ENCODE measurements at places on chromosomes 13 and 19.

DNA sequence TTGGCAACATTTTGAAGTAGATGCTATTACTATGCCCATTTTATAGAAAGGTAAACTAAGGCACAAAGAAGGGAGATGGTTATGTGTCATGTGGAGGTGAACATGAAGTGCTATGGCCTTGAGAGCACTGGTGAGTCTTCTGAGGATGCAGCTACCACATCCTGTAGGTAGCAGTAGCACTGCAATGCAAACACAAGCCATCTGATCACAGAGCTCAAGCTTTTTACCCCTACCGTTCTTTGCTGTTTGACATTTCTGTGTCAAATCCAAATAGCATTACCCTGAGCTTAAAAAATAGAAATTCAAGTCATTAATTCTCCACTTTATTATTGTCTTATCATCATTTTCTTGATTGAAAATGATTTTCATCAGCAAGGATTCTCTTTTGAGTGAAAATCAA, 382.9 kb downstream of the KCTD12 start:
- DNase-seq, result no peak

DNA sequence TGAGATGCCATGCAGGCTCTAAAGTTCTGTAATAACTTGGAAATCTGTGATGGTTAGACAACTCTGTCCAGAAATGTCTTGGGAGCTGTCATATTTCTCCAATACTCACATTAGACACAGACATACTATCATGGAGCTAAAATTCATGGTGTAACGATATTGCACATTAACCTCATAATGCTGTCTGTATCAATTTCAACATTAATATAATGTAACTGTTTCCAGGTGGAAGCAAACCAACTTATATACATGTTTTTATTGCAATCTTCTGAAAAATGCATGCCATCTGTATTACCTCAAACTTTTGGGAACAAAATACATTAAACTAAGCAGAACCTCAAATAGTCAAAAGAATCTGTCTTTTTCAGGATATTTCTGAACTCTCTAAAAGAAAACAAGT, 14.7 kb upstream of the SPART start:
- DNase-seq, result no peak

DNA sequence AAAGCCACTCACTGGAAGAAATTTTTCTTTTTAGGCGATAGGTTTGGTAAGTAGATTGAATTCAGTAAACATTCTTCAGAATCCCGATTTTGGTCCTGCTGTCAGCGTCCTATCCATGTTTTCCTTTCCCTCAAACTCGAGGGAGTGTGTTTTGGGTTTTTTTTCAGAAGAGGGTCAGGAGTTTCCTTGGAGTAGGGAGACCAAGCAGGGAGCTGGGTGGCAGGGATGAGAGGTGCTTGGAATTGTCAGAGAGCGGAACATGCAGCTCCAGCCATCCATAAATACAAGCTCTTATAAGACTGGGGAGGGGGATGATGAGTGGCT, 1.6 kb upstream of the PCDH8 start:
- DNase-seq, result no peak

DNA sequence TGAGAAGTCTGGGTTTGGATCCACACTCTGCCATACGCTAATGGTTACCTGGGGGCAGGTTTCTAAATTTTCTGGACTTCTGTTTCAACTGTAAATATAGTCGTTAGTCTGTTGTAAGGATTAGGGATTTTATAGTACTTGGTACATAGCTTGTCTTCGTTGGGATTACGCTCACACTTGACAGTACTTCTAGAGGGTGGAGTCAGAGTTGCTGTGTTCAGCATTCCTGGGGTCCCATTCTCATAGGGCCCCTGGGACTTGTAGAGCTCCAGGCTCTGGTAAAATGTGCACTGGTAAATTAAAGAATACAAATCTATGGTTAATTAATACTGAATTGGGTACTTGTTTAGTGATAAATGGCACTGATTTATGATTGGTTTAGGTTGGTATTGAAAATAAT, 45.2 kb downstream of the TPP2 start:
- no peak for DNase-seq

DNA sequence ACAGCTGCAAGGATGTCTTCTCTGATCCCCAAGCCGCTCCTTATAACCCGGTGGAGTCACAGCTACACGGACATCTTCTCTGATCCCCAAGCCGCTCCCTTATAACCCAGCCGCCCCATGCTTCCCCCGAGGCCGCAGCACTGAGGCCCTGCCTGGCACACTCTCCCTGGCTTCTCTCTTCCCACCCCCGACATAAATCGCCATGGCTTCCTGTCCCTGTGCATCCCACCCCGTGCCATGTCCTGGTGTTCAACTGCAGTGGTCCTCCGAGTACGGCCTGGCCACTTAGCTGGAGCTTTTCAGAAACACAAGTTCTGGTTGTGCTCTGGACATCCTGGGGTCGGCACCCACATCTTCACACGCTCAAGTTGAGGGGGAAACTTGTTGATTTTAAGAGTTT, 60.4 kb downstream of the RASA3 start:
- DNase-seq, result no peak

GRCh38 chr13:90403330-90404082, 944.0 kb upstream of the MIR17HG start:
- no peak for DNase-seq

DNA sequence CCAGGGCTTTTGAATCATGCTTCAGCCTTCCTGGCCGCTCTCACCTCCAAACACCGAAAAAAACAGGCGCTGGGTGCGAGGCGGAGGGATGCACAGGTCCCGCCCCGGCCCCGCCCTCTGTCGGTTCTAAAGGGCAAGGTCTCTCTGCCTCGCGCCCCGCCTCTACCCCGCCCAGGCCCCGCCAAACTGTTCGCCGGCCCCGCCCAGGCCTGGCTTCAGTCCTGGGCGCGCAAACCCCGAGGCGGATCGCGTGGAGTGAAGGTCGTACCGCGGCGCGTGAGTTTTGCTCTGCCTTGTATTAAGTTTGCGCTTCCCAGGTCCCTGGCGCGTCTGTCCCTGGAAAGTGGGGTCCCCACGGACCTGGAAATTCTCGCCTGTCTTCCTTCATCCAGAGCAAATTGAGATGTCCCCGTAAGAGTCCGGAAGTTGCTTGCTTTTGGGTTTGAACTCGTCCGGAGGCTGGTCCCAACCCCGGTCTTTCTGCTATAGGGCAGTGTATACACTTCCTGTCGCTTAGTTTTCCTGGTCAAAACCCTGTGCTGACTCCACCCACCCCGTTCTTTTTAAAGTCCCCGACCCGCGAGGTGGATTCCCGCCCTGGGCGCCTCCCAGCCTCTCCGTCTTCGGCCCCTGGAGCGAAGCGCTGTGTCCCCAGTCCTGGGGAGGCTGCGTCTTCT, 8.4 kb downstream of the ZNF808 start:
- DNase-seq, result peak; percentile 81

- DNase-seq, result no peak
Measured at GRCh38 chr19:30153326-30154210, 211.5 kb downstream of the URI1 start.

DNA sequence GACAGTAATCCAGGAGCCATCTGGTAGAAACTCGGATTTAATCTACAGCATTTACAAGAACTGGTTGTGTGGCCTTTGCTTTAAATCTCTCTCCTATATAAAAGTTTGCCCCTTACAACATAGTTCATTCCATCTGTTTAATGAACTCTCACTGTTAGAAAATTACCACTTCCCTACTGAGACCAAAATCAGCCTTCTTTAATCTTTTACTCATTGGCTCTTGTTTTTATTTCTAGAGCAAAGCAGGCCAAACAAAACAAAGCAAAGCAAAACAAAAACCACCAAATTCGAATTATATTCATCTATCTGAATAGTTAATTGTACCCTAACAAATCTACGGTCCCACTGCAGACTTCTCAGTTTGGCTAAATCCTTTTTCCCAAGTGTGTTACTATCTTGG, 127.0 kb downstream of the UGGT2 start:
- no peak for DNase-seq

Data from T-helper 22 cell (primary cell).